Pulmonary artery endothelial cell (primary cell): ENCODE measurements at places on chromosomes 4 and X. TPM values are rescaled to one million over a fixed set of nuclear protein-coding genes. Genes with fewer than 3 reads are reported as not detected.

DNA sequence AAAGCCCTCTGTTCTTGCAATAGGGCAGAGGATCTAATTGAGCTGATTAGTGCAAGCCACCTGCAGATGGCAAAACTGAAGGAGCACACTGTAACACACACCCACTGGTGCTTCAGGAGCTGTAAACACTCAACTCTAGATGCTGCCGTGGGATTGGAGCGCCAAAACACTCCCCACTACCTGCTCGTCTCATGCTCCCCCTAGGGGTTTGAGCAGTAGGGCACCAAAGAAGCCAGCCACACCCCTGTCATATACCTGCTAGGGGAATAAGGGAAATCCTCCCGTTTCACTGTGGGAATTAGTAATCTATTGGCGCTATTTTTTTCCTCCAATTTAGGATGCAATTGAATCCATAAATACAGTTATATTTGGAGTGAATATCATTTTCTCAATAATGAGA, 360.2 kb downstream of the GLUD2 start:
- DNase-seq = no peak

TENM3 gene
- total RNA-seq = 17.8 and 26.4 TPM in 2 replicates

DNA sequence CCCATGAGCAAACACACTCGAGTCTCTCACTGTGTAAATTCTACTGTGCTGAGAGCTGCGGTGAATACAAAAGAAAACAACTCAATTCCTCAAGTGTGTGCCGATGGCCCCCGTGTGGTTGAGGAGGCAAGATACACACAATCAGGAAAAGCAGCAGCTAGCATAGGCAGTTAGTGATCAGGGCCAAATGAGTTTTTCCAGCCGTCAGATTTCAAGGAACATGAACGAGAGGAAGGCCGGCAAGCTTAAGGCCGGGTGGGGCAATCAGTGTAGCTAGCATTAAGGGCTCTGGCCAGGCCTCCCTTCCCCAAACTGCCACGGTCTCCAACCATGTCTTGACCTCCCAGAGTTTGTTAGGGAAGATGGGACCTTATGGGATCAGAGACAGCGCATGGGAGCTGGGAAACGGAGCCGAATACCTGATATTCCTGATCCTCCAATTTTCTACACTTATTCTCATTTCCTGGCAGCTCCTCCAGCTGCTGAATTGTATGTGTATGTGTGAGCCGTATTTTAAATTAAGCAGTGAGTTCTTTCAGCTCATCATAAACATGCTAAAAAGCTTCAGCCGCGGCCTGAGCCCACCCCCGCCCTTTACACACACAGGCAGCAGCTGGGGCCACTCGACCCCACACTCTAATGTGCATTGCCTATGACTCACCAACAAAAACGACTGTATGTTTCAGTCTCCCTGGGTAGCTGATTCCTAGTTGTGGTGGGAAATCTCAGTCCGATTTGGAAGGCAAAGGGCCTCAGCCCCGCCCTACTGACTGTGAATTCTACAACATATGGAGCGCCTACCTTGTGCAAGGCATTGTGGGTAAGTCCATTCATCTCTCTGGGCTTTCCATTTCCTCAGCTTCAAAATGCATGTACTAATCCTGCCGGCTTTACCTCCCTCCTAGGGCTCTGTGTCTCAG, 59.9 kb downstream of the RTL9 start:
- DNase-seq = no peak

DNA sequence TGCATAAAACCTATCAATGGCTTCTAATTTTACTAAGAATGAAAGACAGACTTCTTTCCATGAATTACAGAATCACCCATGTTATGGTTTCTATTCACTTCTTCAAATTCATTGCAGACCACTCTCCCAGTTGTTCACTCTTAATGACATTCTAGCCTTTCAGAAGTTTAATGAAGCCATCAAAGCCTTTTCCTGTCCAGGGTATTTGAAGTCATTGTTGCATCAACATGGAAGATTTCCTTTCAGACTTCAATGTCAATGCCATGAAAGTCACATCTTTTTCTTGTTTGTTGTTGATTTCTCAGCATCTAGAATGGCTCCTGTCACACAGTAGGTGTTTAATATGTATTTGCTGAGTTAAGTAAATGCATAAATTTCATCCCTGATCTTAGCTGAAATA, 48.1 kb upstream of the ARSJ start:
- DNase-seq = no peak

DNA sequence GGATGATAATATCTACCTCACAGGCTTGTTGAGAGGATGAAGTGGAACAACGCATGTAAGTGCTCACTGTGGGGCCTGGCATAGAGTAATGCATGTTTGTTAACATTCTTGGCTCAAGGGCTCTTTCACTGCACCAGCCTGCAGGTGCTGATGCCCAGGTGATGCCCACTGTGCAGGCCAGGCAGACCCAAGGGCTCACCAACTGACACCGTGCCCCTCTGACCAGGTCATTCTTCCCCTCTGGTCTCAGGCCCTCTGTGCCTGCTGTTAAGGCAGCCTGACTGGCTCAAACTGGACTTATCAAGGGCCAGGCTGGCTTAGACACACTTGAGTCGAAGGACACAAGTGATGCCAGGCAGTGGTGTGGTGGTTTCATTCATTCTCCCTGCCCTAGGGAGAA, 90.5 kb downstream of the PJA1 start:
- DNase-seq = no peak

- no peak for DNase-seq
Measured at GRCh38 chr4:86544310-86544966, 49.7 kb upstream of the PTPN13 start.

DNA sequence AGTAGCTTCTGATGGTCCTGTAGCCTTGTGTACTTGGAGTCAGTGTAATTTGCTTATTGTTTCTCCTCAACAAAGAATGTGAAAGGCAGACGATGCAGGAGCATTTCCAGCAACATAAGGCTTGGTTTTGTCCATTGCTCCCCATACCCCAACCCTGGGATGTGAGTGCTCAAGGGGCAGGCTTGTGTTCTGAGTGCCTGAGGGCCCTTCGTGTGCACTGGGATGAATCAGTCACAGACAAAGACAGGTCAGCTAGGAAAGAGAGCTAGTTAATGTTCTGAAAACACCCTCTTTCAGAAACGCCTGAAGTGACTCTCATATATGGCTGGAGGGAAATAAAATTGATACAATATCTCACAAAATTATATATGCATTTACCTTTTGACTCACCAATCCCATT, 59.1 kb downstream of the PRPS1 start:
- DNase-seq = no peak

DNA sequence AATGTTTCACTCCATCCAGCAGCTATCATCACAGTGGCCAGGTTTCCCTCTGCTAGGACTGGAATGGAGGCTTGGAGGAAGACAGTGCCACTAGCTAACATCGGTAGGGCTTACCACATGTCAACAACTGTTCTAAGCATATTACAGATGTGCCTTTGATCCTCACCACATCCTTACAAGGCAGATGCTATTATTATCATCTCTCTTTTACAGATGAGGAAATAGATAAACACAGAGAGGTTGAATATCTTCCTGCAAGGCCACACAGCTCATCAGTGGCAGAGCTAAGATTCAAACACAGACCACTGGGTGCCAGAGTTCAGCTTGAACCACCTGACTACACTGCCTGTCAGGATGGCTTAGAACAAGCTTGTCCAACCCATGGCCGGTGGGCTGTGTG, 47.4 kb downstream of the MAMLD1 start:
- no peak for DNase-seq

- no peak for DNase-seq
Measured at GRCh38 chr4:26749867-26750266, 110.8 kb upstream of the STIM2 start.

DNA sequence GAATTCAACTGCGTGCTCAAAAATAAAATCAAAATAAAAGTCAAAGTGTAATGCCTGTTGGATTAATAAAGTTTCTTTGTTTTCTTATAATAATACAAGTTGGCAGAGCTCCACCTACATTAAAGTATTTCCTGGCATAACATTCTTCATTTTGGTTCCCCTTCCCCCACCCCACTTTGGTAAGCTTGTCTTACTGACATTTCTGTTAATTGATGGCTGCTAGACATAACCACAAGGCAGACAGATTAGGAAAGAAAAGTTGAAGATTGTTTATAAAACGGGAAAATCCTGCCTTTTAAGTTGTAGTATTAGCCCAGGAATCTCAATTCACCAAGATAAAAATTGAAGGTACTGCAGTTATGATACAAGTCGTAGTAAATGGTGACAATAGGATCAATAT, 246.5 kb upstream of the RPS6KA3 start:
- DNase-seq = no peak

TKTL2 gene
- total RNA-seq = not detected in 2 replicates

PPP4R3C gene
- total RNA-seq = not detected in 2 replicates
